ENCODE measurements at places on chromosomes 3 and 15. TPM values are rescaled to one million over a fixed set of nuclear protein-coding genes. Genes with fewer than 3 reads are reported as not detected.

DNA sequence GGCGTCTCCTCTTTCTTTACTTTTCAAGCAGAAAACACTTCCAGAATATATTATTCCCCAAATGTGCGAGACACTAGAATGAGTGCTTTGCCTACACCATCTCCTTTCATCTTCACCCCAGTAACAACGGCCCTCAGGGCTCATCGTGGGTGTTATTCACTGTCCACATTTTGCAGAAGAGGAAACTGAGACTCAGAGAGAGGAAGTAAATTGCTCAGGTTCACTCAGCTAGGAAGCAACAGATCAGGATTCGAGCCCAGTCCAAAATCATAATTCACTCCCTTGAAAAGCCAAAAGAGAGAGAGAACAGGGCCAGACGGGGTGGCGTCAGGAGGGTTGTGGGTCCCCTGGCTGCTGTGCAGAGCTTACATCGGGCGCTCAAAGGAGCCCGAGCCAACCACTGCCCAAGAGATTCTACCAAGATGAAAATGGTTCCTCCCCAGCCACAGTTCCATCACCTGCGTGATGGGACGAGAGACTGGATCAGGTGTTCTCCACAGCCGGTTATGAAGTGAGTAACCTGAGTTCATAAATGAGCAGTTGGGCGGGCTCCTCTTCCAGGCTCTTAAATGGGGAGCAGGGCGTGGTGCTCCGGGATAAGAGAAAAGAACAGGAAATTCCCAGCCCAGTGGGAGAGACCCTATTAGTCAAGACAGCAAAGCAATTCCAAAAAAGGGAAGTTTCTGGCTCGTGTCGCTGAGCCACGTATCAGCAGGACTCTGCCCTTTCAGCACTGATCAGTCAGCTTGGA is 48.6 kb upstream of the FLNB start:
- DNase-seq = no peak

DNA sequence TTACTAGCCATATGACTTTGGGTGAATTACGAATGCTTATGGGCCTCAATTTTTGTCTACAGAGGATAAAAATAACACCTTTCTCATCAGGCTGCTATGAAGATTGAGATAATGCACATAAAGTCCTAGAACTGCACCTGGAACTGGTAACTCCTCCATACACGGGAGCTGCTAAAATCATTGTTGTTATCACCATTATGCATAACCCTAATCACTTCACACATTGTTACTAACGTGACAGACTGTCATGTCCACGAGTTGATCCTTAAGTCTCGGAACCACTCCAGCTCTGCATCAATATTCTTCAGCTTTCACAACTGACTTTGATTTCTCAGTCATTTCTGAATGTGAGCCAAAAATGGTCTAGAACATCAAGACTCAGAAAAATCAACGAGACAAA is 64.1 kb downstream of the RFTN1 start:
- no peak for DNase-seq

DNA sequence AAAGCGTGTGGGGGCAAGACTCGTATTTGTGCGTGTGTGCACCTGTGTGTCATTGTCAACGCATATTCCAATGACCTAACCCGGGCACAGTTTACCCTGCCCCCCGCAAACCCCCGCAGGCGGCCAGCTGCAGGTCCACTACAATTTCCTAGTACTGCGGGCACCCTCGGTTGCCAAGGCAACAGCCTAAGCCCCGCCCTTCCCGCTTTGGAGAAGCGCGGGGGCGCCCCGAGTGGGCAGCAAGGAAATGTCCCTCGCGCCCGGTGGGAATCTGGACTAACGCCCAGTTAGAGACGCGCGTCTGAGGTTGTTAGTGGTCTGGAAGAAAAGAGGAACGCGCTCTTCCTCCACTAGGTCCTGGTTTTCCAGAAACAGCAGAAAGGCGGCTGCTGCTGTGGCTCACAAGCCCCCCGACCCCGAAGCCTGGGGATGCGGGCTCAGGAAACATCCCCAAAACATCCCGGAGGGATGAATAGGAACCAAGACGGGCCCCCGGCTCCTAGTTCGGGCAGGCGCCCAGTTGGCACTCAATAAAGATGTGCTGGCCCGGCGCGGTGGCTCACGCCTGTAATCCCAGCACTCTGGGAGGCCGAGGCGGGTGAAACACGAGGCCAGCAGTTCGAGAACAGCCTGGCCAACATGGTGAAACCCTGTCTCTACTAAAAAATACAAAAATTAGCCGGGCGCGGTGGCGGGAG is 1.1 kb downstream of the ABHD14A start:
- DNase-seq = peak; percentile 91

GRCh38 chr3:34013818-34014570 is 215.6 kb downstream of the PDCD6IP start:
- DNase-seq = no peak

- DNase-seq = no peak
These were observed 198.0 kb upstream of the PFN2 start for GRCh38 chr3:150168698-150169097.

DNA sequence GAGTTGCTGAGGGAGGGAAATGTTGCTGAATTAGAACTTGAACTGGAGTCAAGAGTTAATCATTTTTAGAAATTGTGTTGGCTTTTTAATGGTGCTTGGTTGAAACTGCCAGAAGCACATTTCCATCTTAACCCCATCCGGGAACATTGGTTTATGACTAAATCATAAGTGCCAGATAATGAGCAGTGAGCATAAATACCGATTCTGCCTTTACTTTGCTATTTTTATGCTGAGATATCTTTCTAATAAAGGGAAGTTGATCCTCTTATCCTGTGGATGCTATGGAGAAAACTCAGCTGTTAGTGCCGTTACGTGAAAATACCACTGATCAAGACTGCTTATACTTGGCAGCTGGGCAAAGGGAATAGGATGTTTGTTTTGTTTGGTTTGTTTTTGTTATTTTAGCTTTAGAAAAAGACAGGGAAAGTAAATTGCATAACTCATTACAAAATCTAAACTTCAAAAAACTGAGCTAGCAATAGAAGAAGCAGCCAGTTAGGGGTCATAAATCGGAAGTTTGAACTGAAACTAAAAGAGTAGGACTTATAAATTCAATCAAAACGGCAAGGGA is 813.1 kb downstream of the NAALADL2 start:
- DNase-seq = no peak

DNA sequence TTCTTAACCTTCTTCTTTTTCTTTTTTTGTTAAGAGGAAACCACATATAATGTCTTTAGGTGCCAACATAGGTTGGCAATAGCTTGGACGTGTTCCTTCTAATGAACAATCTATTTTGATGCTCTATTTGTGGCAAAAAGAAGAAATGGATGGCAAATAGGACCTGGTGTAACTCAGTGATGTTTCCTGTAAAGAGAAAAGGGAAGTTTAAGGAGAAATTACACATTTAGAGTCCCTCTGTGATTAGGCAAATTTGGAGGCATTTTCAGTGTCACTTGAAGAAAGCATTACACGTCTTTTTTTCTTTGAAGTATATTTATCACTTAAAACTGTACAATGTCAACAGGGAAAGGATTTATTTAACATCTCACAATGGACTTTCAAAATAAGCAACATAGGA is 327.1 kb downstream of the ZIC1 start:
- DNase-seq = no peak

- no peak for DNase-seq
These were observed 552.6 kb upstream of the TBL1XR1 start for GRCh38 chr3:177749836-177750235.

- DNase-seq = no peak
These were observed 26.7 kb downstream of the SLC2A2 start for GRCh38 chr3:170999737-171000242.

DNA sequence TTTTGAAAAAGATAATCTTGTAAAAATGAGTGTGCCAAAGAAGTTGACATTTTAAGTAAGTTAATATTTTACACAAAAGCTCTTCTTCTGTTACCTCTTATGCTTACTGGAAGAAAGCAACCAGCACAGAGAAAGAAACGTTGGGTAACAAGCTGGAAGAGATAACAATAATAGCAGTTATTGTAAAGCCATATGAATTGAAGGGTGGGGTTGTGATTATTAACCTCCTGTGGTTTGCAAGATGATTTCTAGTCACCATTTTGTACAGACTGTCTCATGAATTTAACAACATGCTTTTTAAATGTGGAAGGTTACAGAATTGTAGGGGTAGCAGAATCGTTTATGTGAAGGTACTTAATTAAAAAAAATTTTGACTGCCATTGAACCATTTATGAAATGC is 9.2 kb downstream of the RAP2B start:
- no peak for DNase-seq

DNA sequence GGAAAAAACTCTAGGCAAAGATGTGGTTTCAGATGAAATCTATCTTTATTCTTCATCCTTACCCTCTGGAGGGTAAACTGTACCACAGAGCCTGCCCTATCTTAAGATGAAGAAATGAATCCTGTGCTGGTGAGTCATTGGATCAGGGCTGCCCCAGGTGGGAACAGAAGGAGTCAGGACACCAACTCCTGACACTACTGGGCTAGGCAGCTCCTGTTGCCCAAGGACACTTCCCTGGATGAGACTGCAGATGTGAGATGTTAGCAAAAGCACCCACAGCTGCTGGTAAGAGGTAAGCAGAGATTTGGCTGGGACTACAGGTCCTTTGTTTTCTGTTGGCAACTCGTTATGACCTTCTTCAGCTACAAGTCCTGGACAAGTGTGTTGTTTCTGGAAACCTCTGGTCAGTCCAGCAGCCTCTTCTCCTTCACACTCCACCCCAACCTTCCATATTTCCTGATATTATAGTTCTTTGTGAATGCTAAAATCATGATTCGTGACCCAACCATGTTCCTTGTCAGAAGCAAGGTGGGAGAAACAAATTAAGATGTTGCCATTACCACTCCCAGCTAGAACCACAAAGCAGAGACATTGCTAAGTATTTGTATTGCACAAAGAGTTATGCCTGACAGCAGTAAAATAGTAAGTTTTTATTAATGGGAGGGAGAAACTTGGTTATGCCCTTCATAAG is 104.2 kb upstream of the TGFBR2 start:
- DNase-seq = no peak

The EFHB gene
- 0.41 TPM for total RNA-seq

The SNRPA1 gene
- 13.9 TPM for total RNA-seq

The AADACL2 gene
- total RNA-seq = not detected

The SEMA4B gene
- total RNA-seq = 35.5 TPM

The PIK3R4 gene
- 51.0 TPM for total RNA-seq

Data from frontal cortex (tissue), 4 donors.